CD4-positive, alpha-beta T cell treated with Interleukin-4 for 1 hour (primary cell): ENCODE measurements at places on chromosomes 11 and 22.
A peak's percentile ranks its signal among the peaks of the same experiment; 100 is the strongest.

- no peak for DNase-seq
These were observed 28.5 kb downstream of the COPB1 start for GRCh38 chr11:14471127-14471526.

DNA sequence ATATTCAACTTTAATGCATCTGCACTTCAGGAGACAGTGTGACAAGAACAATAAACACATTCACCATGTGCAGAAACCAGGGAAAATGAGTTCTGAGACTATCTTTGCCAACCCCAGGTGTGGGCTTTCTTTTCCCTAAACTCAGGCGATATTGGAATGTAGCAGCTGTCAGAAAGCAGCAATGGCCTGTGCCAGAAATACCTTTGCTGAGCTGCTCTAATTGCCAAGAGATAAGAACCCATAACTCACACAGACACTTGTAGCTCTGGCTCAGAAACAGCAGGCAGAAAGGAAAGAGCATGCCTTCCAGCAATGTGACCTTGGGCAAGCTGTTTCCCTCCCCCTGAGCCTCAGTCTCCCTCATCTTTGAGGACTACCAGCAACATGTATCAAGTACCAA is 77.6 kb downstream of the PLEKHA7 start:
- DNase-seq = no peak

- no peak for DNase-seq
These were observed 70.2 kb downstream of the CTTN start for GRCh38 chr11:70468256-70469195.

GRCh38 chr11:10478066-10478465 is 23.0 kb downstream of the AMPD3 start:
- no peak for DNase-seq

GRCh38 chr11:86446163-86446923 is 71.7 kb downstream of the CCDC81 start:
- DNase-seq = no peak

DNA sequence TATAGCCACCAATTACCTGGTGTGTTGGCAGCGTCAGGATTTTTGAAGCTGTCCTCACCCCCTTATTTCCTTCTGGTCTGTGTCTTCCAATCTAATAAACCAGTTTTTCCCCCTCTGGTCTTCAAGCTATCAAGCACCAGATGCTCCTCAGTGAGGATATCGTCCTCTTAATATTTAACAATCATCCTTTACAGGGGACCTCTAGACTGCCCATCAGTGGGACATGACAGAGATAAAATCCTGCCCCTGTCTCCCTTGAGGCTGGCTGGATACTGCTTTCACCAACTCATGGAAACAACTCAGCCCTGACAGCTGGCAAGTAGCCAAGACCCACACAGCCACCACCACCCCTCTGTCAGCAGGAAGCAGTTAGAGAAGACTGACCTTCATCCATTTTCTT is 421.0 kb upstream of the API5 start:
- DNase-seq = no peak

- no peak for DNase-seq
These were observed 14.1 kb upstream of the KIAA0930 start for GRCh38 chr22:45254789-45255278.

GRCh38 chr11:8287297-8287696 is 23.6 kb upstream of the LMO1 start:
- DNase-seq = no peak

GRCh38 chr11:80155412-80156017 is 714.7 kb upstream of the TENM4 start:
- no peak for DNase-seq

DNA sequence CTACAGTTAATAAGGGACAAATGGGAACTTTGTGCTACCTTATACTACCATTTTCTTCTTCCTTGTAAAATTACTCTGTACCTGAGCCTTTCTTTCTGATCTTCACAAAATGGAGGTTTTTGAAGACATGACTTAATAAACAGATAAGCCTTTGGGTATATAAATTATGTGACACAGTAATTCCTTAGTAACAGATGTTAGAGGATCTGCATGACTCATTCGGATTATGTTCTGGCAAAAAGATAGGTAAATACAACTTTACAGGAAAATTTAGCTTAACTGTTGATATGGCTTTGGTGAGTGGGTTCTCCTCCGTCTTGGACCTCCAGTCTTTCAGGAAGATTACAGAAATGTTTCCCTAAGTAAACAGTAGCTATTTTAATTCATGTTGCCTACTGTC is 61.8 kb downstream of the BID start:
- DNase-seq = no peak

- no peak for DNase-seq
These were observed 18.6 kb downstream of the POLR3H start for GRCh38 chr22:41525450-41526225.

- peak; percentile 51 for DNase-seq
These were observed 71.0 kb downstream of the JAM3 start for GRCh38 chr11:134139873-134140331.

- DNase-seq = no peak
These were observed 19.2 kb downstream of the CPT1A start for GRCh38 chr11:68822546-68822945.

- no peak for DNase-seq
These were observed 174.7 kb downstream of the TBC1D22A start for GRCh38 chr22:46937185-46937584.

DNA sequence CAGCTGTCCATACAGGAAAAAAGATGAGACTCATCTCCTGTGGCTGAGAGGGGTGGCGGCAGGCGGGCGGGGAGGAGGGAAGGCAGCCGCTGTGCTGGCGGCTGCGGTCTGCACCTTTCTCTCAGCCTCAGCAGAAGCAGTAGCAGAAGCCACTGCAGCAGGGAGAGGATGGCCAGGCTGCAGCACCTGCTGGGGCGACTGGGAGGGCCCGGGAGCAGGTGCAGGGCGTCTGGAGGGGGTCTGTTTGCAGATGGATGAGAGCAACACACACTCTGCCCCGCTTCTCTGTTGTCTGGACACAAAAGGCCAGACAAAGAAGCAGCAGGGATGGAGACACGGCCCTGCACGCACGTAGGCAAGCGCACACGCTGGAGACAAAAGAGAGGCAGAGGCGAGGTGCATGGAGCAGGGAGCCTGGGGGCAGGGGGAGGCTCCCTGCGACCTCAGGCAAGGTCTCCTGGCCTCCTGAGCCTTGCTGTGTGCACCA is 9.3 kb upstream of the MIAT start:
- DNase-seq = peak; percentile 43

- DNase-seq = no peak
These were observed 14.6 kb upstream of the CTSC start for GRCh38 chr11:88352139-88352538.

GRCh38 chr11:61145228-61146005 is 15.8 kb downstream of the VPS37C start:
- no peak for DNase-seq

- DNase-seq = no peak
These were observed 123.7 kb upstream of the NECTIN1 start for GRCh38 chr11:119852741-119853140.

DNA sequence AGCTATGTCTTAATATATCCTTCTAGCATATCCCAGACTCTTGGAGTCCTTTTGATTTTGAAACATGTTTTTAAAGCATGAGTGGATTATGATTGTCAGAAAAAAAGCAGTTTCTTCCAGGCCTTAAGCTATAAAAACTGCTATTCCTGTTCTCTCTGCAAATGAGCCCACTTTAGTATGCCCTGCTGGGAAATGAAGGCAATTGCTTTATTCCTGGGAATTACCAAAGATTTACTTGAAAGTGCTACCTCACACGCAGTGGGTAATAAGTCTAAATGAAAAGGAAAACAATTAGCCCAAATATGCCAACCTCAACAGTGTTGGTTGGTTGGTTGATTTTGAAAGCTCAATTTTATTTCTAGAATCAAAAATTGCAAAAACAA is 17.2 kb upstream of the RCN1 start:
- DNase-seq = no peak

DNA sequence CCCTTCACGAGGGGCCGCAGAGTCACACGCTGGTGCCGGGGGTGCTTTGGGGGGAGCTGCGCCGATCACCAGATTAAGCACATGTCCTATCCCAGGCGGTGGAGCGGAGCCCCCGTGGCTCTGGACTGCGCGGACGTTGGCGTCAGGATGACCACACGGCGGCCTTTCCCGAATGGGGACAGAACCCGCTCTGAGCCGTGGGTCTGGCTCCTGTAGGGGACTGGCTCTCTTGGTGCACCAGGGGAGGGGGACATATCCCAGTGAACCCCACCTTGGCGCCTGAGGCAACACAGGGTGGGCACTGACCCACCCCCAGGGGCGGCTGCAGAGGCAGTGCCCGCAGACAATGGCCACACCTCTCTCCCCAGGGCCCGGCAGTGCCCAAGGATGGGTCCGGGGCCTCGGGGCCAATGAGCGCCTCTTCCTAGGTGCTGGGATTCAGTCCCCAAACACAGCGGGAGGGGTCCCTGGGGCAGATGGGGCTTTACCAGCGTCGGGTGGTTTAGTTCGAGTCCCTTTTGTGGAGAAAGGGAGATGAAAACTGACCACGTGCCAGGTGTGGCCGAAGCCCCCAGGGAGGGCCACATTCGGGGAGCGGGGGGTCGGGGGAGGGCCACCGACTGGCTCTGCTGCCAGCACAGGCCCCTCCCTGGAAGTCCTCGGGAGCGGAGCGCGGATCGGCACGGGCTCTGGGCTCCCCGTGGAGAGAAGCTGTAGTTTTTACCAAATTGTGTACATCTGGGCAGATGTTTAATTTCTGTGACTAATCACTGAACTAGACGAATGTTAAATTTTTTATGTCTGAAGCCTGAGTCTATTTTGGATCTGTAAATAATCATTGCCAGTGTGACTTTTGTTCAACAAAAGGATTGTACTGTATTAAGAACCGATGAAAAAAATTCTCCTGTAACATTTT is 58.9 kb downstream of the GRAMD4 start:
- DNase-seq = no peak

DNA sequence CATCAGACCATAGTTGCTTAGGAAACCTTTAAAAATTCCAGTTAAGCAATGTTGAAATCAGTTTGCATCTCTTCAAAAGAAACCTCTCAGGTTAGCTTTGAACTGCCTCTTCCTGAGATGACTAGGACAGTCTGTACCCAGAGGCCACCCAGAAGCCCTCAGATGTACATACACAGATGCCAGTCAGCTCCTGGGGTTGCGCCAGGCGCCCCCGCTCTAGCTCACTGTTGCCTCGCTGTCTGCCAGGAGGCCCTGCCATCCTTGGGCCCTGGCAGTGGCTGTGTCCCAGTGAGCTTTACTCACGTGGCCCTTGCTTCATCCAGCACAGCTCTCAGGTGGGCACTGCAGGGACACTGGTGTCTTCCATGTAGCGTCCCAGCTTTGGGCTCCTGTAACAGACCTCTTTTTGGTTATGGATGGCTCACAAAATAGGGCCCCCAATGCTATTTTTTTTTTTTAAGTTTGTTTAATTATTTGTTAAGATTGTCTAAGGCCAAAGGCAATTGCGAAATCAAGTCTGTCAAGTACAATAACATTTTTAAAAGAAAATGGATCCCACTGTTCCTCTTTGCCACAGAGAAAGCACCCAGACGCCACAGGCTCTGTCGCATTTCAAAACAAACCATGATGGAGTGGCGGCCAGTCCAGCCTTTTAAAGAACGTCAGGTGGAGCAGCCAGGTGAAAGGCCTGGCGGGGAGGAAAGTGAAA is 73.4 kb downstream of the NCAPD3 start:
- no peak for DNase-seq

DNA sequence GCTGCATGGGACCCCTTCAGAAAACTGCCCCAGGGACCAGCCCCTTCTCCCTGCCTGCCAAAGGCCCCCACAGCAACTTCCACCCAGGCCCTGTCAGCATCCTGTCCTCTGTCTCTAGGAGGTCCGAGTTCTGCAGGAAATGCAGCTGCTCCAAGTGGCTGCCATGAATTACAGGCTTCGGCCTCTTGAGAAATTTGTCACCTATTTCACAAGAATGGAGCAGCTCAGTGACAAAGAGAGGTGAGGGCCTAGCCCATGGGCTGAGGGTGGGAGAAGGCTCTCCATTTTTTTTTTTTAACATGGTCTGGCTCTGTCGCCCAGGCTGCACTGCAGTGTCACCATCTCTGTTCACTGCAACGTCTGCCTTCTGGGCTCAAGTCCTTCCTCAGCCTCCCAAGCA is 7.3 kb downstream of the RGL4 start:
- DNase-seq = no peak

DNA sequence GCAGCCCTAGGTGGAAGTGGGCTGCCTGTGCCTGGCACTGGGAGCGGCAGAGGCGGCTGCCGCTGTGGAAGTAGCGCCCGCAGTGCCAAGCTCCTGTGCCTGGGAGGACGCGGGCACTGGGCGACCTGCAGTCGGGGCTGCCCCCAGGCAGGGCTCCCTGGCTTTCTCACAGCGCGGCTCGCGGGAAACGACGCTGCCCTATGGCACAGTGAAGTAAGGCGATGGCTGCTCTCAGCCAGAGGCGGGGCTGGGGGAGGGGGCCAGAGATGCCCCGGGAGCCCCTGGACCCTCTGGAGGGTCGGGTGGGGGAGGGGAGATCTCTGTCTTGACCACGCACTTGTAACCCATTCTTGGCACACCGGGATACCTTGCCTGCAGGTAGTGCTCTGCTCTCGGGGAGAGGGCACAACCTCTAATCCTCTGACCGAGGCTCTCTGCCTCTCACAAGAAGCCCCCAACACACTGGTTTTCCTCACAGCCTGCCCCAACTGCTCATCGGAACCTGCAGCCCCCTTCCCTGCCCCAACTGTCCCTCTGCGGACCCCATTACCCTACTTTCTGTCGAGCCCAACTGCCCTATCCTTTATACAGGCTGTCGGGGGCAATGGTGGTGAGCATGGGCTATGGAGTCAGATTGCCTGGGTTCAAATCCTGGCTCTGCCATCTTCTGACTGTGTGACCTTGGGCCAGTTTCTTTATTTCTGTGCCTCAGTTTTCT is 32.2 kb upstream of the TRIM29 start:
- no peak for DNase-seq

GRCh38 chr11:702462-703461 is 3.3 kb upstream of the EPS8L2 start:
- DNase-seq = no peak

- DNase-seq = no peak
These were observed 238.9 kb downstream of the BRD1 start for GRCh38 chr22:49588739-49589138.

GRCh38 chr11:41845066-41845465 is 385.6 kb upstream of the LRRC4C start:
- DNase-seq = no peak

GRCh38 chr11:122207505-122207904 is 91.5 kb upstream of the BLID start:
- no peak for DNase-seq

GRCh38 chr11:100739666-100740065 is 52.6 kb downstream of the ARHGAP42 start:
- no peak for DNase-seq

DNA sequence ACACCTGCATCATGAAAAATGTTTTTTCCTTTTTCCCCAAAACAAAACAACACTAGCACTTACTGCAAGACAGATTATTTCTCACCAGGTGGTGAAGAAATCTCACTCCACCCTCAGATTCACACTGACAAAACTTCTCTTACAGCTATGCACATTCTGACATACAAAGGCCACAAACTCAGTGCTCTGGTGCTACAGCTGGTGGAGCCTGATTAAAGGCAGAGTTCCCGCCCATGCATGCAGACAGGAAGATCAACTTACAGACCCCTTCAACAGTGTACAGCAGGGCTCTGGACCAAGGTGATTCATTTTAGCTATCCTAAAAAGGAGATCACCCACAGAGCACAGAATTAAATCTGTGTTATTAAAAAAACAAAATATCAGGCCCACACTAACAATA is 112.6 kb downstream of the CADM1 start:
- no peak for DNase-seq
